ENCODE measurements at places on chromosomes 1 and 21. TPM values are rescaled to one million over a fixed set of nuclear protein-coding genes. Genes with fewer than 3 reads are reported as not detected.

- DNase-seq: peak; percentile 50
These were observed 5.9 kb upstream of the MTFR1L start for GRCh38 chr1:25813734-25814471.

DNA sequence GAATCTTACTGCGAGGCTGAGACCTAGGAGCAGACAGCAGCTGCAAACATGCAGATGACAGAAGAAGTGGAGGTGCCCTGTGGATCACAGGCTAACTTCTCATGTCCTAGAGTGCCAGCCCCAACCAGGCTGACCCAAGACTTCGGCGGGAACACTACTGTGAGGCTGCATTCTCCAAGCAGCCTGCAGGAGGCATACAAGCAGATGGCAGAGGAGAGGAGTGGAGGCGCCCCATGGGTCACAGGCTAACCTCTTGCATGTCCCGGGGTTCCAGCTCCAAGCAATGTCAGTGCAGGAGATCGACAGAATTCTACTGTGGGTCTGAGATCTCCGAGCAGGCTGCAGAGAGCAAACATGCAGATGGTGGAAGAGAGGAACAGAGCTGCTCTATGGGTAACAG is 98.1 kb upstream of the ZNF678 start:
- DNase-seq: no peak

GRCh38 chr1:24586970-24587820 is 31.3 kb downstream of the NCMAP start:
- no peak for DNase-seq

DNA sequence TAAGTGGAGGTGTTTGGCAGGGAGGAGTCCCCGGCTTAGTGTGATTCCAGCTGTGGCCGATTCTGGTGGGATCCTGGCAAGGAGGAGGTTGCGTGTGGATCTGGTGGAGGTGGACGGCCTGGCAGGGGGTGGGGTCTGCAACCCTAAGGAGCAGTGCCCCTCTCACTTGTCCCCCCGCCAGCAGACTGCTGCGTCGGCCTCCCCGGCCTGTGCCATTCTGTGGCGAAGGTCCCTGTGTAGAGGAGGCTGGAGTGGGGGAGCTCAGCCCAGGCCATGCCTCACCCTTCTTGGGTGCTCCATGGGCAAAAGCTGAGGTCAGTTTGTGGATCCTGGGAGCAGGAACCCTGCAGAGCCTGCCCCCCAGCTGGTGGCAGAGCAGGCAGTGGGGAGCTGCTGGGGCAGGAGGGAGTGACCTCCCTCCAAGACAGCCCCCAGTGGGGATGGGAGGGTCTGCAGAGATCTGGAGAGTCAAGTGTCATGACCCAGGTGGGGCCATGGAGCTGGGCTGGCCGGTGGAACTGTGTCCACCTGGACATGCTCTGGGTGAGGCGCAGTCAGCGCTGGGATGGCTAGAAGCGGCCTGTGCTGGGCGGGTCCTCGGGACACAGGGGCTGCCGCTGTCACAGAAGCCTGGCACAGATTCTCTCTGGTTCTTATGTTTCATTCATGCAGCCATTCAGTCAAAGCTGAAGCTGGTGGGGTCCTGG is 5.3 kb downstream of the MIB2 start:
- DNase-seq: no peak

DNA sequence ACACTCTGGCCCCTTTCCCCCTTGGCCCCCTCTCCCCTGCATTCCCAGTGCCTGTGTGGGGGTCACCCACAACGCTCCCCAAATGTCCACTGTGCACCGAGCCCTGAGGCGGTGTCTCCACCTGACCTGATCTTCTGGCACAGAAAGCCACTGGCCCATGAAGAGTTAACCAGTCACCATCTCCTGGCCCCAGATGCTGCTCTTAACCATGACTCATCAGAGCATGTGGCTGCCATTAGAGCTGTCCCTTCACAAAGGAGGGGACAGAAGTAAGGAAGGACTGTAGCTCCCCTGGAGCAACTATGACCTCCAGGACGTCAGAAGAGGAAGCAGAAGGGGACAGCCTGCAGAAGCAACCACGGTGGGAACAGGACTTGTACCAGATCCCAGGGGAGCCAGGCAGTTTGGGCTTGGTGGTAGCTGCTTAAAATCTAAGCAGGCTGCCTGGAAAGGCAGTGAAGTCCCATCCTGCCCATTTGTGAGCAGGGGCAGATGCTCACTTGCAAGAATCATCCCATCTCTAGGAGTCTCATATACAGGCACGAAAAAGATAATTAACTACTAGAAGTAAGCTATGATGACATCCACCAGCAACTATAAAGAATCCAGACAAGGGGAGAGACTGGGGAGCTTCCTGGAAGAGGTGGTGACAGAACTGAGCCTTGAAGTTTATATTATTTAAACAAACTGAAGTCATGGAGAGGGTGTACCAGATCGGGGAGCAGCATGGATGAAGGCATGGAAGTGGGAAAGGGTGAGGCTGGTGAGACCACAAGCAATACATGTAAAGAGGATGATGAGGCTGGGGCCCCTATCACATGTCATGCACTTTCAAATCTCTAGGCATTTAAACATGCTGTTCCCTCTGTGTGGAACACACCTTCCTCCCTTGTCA is 1.1 kb upstream of the TTC39A start:
- DNase-seq: no peak

- DNase-seq: no peak
These were observed 1.1 kb downstream of the UBE2Q1 start for GRCh38 chr1:154557248-154557938.

DNA sequence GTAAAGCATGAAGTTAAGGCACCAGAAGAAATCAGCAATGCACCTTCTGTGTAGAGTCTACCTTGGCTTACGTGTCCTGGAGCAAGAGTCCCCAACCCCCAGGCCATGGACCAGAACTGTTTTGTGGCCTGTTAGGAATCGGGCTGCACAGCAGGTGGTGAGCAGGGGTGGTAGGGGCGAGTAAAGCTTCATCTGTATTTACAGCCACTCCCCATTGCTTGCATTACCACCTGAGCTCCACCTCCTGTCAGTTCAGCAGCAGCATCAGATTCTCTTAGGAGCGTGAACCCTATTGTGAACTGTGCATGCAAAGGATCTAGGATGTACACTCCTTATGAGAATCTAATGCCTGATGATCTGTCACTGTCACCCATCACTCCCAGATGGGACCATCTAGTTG is 21.5 kb downstream of the ZMYND12 start:
- DNase-seq: no peak

GRCh38 chr1:34359411-34359810 is 182.7 kb downstream of the C1orf94 start:
- DNase-seq: no peak

- DNase-seq: no peak
These were observed 95.7 kb upstream of the NCAM2 start for GRCh38 chr21:20902511-20902910.

GRCh38 chr1:174051956-174052355 is 29.8 kb upstream of the RC3H1 start:
- DNase-seq: no peak

- DNase-seq: no peak
These were observed 91.5 kb downstream of the SIPA1L2 start for GRCh38 chr1:232538224-232538942.

GRCh38 chr1:6001992-6002576 is 9.9 kb upstream of the NPHP4 start:
- peak; percentile 78 for DNase-seq

- DNase-seq: no peak
These were observed 29.6 kb downstream of the TSNAX start for GRCh38 chr1:231557898-231558707.

GRCh38 chr1:200729863-200730262 is 8.8 kb upstream of the CAMSAP2 start:
- DNase-seq: no peak

GRCh38 chr1:23838401-23838866 is 13.2 kb upstream of the HMGCL start:
- peak; percentile 89 for DNase-seq

DNA sequence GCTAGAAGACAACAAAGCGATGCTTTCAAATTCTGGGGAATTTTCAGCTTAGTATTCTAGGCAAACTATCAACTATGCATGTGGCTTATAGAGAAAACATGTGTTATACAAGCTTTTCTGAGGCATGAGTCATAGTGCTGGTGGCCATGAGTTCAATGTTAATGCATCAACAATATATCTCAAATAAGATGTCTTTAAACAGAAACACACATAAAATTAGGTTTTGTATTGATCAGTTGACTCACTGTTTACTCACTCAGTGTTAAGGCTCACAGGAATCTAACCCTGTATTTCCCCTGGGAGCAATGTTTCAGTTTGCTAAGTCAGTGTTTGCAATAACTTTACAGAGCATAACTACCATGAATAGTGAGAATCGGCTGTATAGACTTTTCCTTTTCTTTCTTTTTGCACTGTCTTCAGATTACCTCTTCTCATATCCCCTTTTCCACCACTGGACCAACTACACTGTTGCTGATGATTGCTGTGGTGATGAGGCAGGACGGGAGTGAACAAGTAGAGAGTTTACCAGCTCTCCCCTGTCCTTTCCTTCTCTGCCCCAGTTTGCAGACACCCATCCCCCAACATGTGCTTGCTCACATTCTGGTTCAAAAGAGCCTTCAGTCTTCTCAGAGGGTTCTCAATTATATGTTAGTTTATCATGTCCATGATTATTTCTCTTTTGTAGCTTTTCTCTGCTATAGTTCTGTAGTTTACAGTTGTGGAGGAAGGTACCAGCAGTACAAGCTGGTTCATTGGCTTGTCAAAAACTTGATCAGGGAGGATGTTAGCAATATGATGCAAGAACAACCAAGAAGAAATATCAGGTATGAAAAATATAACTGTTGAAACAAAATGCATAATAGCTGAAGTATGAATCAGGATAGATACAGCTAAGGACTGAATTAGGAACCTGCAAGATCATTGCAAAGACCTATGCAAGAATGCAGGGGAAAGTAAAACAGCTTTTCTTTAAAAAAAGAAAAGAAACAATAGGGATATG is 23.9 kb downstream of the CD2 start:
- no peak for DNase-seq

- no peak for DNase-seq
These were observed 43.6 kb downstream of the OLFML3 start for GRCh38 chr1:114022877-114023276.

GRCh38 chr1:178485541-178485981 is 11.2 kb downstream of the CLEC20A start:
- no peak for DNase-seq

GRCh38 chr1:205938682-205939081 is 4.6 kb downstream of the SLC26A9 start:
- no peak for DNase-seq

GRCh38 chr1:28864695-28865094 is 49.7 kb upstream of the EPB41 start:
- no peak for DNase-seq

- DNase-seq: no peak
These were observed 32.2 kb downstream of the CXADR start for GRCh38 chr21:17545007-17545406.

GRCh38 chr1:65027666-65028358 is 61.5 kb upstream of the JAK1 start:
- peak; percentile 76 for DNase-seq

DNA sequence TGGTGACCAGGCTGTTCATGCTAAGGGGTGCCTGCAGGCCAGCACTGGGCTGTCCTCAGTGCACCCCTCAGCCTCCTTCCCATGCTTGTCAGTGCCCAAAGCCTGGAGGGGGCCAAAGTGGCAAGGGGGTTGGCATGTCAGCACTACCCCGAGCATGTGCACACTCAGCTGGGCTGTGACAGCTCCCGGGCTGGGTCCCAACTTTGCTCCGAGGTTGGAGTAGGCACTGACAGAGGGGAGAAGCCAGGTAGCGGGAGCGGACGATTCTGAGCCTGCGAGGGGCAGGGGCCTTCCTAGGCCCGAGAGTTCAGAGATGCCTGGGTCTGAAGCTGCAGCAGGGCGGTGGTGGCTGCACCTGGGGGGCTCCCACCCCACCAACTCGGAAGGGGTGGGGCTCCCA is 119.0 kb downstream of the MAST2 start:
- peak; percentile 83 for DNase-seq

DNA sequence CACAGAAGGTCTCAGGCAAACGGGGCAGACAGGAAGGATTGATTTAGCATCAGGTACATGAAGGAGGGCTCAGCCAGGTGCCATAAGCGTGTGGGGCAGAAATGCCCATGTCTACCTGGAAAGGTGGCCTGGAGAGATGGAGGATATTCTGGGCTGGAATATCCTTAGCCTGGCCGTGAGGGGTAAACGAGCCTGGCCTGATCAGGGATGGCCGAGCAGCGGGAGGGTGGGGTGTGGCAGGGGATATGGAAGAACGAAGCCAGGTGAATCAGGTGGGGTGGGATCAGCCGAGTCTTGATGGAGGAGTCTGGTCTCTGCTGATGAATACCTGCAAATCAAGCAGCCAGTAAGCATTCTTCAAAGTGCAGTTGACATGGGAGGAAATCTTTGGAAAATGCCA is 35.5 kb upstream of the TTC22 start:
- DNase-seq: no peak

RUNX1 gene
- 1.8 TPM for total RNA-seq

RNF186 gene
- total RNA-seq: not detected

NECTIN4 gene
- not detected for total RNA-seq

OR2G6 gene
- total RNA-seq: not detected

ETV3L gene
- total RNA-seq: not detected

RAB3GAP2 gene
- 22.1 TPM for total RNA-seq

ZYG11B gene
- total RNA-seq: 74.0 TPM

TACSTD2 gene
- total RNA-seq: 0.14 TPM

BACE2 gene
- 14.5 TPM for total RNA-seq

KIAA1614 gene
- total RNA-seq: 6.4 TPM

E2F2 gene
- 0.76 TPM for total RNA-seq

MTARC2 gene
- 27.4 TPM for total RNA-seq

ANKRD45 gene
- 0.16 TPM for total RNA-seq

MMP23B gene
- 36.2 TPM for total RNA-seq

CSF3R gene
- 5.8 TPM for total RNA-seq

EPHA2 gene
- total RNA-seq: 7.3 TPM

KLHDC9 gene
- total RNA-seq: 6.5 TPM

ASAP3 gene
- 44.3 TPM for total RNA-seq

BCL2L15 gene
- not detected for total RNA-seq

LCE1A gene
- total RNA-seq: not detected
